Activated naive CD8-positive, alpha-beta T cell treated with anti-CD3 and anti-CD28 coated beads, Interleukin-2, amount 10 ng/mL, durations not matched to agents 7 days and 5 days (primary cell): ENCODE measurements at places on chromosomes 11 and 22. TPM values are rescaled to one million over a fixed set of nuclear protein-coding genes. Genes with fewer than 3 reads are reported as not detected.

GRCh38 chr11:32121012-32121411, 30.1 kb downstream of the RCN1 start:
- no peak for DNase-seq

- DNase-seq, result no peak
Measured at GRCh38 chr22:39098576-39098975, 1.5 kb downstream of the APOBEC3H start.

DNA sequence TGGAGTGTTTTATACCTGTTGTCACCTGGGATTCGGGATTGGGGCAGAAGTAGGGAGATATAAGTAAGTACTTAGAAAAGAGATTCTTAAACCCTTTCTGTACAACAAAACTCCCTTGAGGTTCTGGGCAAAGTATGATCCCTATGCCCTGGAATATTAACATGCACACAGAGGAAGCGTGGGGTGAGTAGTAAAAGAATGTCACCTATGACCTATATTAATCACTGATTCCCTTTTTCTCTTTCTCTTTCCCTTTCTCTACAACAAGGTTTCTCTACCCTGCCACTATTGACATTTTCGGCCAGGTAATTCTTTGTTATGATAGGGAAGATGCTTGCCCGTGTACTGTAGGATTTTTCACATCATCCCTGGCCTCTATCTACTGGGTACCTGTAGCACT, 209.7 kb upstream of the PLET1 start:
- no peak for DNase-seq

DNA sequence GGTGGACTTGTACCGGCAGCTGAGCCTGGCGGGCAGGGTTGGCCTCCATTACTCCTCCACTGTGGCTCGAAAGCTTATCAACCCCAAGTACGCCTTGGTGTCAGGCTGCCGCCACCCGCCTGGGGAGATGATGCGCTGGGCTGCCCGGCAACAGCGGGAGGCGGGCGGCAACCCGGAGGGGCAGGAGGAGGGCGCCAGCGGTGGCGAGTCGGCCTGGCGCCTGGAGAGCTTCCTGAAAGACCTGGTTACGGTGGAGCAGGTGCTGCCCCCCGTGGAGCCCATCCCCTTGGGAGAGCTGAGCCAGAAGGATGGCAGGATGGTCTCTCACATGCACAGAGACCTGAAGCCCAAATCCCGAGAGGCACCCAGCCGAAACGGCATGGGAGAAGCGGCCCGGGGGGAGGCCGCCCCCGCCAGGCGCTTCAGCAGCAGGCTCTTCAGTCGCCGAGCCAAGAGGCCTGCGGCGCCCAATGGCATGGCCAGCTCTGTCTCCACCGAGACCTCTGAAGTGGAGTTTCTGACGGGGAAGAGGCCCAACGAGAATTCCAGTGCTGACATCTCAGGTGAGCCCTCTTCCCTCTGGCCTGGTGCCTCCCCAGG, 26.7 kb downstream of the FAM83F start:
- DNase-seq, result no peak

GRCh38 chr22:29093501-29094300, 20.9 kb downstream of the KREMEN1 start:
- no peak for DNase-seq

- DNase-seq, result no peak
Measured at GRCh38 chr22:20794650-20795413, 20.9 kb downstream of the SERPIND1 start.

DNA sequence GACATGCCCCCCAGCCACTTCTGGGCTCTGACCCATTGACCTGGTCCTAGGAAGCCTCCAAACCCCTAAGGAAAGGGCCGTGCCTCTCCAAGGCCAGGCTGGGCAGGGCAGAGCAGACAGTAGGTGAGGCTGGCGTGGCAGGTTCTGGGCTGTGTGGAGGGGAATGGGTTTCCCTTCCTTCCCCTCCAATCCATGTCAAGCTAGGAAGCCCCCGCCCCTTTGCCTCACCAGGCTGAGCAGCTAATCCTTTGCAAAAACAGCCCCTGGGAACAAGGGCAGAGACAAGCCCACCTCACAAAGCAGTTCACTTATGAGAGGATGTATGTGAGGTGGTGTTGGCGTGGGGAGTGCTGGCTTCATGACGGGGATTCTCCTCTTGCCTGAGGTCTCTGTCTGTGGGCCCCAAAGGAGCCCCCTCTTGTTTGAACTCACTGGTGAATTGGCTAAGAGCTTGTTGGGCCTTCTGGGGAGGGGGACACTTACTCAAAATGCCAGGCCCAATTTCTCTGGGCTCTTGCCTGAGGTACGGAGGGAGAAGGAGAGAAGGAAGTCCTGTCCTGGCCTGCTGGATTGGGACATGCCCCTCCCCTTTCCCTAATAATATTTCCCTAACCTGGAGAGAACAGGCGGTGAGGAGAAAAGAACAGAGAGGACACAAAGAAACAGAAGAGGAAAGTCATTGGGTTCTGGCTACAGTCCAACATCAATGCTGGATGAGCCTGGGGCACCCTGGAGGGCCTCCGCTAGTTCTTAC, 1.6 kb upstream of the TRIM29 start:
- no peak for DNase-seq

- DNase-seq, result no peak
Measured at GRCh38 chr22:17964156-17964555, 60.2 kb downstream of the MICAL3 start.

GRCh38 chr11:33000181-33000580, 15.5 kb upstream of the DEPDC7 start:
- no peak for DNase-seq

MPEG1 gene
- 2.0 TPM for total RNA-seq

DDIAS gene
- total RNA-seq, result 8.8 TPM

CD3E gene
- 630 TPM for total RNA-seq

MFRP gene
- not detected for total RNA-seq

POU2AF1 gene
- total RNA-seq, result 1.9 TPM

NXPE2 gene
- not detected for total RNA-seq

SOX6 gene
- not detected for total RNA-seq

STK33 gene
- 2.2 TPM for total RNA-seq

RAB1B gene
- 145 TPM for total RNA-seq
